Stimulated activated CD4-positive, alpha-beta T cell treated with anti-CD3 and anti-CD28 coated beads, Interleukin-12 subunit alpha, Interleukin-12 subunit beta, amount 100 ng/mL, for 24 hours (primary cell): ENCODE measurements at places on chromosomes 6 and 20.

GRCh38 chr6:104888066-104888465, 28.3 kb upstream of the HACE1 start:
- no peak for DNase-seq

- DNase-seq: no peak
Measured at GRCh38 chr6:83592770-83593394, 80.5 kb downstream of the PRSS35 start.

DNA sequence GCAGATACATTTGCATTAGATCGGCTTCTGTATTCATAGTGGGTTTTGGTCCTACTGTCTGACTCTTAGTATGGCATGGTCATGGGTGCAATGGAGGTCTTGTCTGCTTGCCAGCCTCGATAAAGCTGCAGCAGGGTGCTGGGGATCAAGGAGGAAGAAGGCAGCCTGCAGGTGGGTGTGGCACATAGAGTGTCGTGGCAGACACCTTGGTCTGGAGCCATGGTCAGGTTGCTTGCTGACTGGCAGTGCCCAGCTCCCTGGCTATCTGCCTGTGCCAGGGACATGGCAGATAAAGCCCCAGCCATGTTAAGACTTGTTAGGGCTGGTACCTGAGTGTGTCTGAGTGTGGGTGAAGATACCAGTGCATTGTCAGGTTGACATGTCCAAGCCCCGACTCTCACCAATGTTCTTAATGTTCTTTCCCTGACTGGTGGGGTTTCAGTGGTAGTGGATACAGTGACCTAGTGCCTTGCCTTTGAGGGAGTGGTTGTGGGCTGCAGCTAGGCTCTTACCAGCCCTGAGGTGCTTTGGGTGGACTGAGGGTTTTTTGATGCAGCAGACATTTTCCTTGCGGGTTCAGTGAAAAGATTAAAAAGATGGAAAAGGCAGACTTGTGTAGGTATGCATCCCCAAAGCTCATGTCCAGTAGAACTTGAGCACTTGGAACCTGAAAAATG, 1.8 kb downstream of the FAM83D start:
- no peak for DNase-seq

DNA sequence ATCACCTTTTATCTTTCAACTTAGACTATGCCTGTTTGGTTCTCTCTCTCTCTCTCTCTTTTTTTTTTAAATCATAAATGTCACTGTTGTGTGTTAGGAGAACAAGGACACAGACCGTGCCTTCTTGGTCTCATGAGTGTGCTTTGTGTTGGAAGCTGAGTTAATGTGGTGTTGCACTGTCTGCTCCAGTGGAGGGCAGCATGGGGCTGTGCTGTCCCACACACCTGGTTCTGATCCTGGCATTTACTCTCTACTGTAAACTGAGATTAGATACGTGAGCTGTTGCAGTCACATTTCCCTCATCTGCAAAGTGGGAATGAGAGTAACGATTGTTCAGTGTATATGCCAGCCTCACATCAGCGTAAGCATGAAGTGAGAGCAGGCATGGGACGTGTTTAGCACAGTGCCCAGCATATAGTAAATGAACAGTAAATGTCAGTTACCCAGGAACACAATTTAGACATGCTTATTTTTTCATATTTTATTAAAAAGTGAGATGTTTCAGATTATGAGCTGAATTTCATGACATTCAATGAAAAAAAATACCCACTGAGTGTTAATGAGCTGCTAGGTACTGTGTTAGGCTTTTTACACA, 161.1 kb downstream of the FARS2 start:
- no peak for DNase-seq

DNA sequence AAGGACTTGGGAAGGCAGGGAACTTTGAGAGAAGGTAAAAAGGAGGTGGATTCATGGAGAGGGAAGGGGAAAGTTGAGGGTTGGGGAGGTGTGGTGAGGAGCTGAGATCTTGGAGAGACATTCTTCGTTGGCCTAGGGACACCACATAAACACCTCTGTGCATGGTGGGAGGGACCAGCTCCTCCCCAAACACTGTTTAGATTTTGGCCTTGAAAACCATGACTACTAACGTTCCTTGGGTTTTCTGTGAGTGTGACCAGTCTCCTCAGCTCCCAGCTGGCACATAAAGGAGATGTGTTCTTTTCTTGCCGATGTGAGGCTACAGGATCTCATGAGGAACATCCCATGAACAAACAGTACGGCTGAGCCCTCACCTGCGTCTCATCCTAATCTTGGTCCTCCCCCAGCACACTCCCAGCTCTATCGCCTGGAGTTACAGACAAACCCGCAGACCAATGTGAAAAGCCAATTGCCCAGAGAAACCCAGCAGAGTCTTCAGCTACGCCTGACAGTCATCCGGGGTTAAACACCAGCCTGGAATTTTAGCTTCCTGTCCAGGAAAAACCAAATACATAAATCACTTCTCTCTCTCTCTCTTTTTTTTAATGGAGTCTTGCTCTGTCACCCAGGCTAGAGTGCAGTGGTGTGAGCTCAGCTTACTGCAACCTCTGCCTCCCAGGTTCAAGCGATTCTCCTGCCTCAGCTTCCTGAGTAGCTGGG, 22.0 kb upstream of the DDR1 start:
- DNase-seq: no peak

DNA sequence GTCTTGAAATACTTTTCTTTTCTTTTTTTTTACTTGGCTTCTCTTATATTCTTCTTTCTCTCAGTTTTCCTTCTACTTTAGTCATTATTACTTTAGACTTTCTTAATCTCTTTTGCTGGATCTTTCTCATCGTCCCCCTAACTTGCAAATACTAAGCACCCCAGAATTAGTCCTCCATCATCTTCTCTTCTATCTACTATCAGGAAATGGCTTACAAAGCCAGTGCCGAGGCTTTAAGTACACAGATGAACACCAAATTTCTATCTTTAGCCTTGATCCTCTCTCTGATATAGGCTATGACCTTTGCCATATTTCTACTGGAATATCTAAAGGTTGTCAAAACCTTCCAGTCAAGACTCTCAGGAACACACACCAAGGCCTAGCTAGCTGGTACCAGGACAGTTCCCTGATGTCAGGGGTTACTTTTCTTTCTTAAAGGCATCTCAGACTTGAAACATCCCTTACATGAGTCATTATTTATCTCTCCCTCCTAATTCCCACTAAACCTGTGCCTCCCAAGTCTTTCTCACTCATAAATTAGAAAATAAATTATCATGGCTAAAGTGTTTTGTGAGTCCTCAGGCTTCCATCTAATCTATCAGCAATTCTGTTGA, 278.6 kb upstream of the TCF21 start:
- no peak for DNase-seq

DNA sequence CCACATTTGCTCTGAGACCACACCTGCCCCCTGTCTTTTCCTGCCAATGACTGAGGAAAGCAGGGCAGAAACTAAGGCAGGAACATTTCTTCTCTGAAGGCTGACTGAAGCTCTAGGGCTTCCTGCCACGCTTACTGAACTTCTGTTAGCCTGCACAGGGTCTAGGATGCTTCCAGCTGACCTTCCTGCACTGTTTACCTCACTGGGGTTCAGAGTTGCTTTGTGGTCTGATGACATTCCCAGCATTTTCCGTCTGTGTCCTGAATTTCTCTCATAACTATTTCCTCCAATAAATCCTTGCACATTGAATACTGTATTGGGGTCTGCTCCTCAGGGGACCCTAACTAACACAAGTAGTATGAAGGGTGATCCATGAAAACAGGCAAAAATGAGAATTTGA, 29.5 kb upstream of the HLA-A start:
- DNase-seq: no peak

DNA sequence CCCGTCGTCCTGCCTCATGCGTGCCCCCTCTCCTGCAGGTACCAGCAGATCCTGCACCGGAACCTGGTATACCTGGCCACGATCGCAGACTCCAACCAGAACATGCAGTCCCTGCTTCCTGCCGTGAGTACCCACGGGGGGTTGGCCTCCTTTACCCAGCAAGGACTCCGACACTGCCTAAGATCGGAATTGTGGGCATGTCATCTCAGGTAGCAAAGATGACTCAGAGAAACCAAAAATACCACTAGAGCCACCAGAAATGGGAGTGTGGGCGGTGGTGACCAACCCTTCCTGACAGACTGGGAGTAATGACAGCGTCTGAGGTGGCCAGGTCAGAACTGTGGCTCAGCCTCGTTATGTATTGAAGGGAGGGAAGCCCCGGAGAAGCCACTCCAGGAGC, 16.3 kb downstream of the SS18L1 start:
- peak; percentile 68 for DNase-seq

GRCh38 chr6:22765015-22765414, 195.6 kb downstream of the HDGFL1 start:
- DNase-seq: no peak
